ENCODE measurements at places on chromosomes 1 and 21.

GRCh38 chr1:17128361-17128760, 9.1 kb upstream of the PADI2 start:
- no peak for DNase-seq

- no peak for DNase-seq
These were observed 56.6 kb downstream of the SMYD2 start for GRCh38 chr1:214337511-214337910.

DNA sequence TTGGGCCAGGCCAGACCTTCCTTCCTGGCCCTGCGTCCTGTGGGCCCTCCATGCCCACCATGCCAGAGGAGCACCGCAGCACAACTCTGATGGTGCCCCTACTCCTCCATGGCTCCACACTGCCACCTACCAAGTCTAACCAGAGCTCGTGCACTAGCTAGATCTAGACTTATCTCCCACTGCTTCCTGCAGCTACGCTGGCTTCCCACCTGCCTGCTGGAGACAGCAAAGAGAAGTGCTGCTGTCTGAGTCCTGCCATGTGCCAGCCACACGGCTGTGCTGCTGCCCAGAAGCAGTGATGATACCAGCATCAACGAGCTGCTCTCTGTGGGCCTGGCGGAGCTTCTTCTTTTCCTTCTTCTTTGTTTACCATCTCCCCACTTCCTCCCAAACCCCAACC, 4.5 kb downstream of the GUCA2B start:
- DNase-seq, result no peak

DNA sequence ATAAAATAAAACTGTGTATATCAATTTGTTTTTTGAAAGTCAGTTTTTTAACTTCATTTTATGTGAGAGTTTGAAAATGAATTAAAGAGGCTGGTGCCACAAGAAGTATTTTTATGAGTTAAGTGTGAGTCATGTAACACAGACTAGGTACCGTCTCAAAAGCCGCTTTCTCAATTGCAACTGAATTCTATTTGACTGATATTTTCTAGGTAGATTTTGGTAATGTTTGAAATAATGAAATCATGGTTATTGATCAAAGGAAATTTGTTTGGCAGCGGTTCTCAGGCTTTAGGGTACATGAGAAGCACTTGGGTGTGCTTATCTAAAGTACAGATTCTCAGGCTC, 4.6 kb downstream of the SNX27 start:
- DNase-seq, result no peak

DNA sequence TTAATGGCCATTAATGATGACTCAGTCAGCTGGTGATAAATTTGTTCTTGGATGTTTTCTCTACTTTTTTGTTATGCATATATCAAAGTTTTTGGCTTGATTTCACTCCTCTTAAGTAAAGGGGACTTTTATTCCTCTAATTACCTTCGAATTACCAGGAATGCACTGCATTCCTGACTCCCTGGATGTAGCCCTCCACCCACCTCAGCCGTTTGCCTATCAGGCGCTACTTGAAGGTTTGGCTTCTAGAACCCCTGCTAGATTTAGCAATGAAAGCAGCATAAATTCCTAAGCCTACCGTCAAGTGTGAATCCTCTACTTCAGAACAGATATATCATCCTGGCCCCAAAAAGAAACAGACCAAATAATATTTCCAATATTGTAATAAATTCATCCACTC, 387.8 kb upstream of the ADGRL2 start:
- no peak for DNase-seq

GRCh38 chr1:226329237-226329636, 20.3 kb upstream of the LIN9 start:
- DNase-seq, result no peak

GRCh38 chr1:35637401-35637809, 3.9 kb downstream of the PSMB2 start:
- DNase-seq, result no peak

GRCh38 chr1:3685222-3685621, 32.9 kb downstream of the TP73 start:
- DNase-seq, result no peak

- no peak for DNase-seq
These were observed 174.4 kb downstream of the GRIK3 start for GRCh38 chr1:36859926-36860325.

DNA sequence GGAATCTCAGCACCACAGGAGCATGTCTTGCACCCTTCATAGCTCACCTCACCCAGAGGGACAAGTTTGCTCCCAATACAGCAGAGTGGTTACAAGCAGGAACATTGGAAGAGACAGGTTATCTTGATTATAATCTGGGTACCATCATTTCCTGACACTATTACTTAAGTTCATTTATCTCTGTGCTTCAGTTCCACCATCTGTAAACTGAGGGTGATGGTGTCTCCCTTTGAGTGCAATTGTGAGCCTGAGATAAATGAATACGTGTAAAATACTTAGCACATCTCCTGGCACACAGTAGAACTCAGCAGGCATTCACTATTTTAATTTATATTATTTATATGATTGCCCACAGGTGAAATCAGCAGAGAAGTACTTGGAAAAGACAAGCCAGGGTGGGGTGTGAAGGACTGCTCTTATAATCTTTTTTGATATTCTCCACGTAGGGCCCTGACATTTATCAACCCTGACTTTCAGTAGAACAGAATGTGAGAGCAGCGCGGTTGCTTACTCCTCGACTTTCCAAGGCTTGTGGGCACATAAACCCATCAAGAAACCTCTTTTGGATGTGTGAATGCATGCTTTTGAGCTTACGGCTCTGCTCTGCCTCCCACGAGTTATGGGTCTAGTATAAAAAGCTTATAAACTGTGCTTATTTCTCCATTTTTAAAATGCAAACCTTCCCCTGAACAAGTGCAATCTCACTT, 34.9 kb downstream of the DUSP10 start:
- DNase-seq, result no peak

DNA sequence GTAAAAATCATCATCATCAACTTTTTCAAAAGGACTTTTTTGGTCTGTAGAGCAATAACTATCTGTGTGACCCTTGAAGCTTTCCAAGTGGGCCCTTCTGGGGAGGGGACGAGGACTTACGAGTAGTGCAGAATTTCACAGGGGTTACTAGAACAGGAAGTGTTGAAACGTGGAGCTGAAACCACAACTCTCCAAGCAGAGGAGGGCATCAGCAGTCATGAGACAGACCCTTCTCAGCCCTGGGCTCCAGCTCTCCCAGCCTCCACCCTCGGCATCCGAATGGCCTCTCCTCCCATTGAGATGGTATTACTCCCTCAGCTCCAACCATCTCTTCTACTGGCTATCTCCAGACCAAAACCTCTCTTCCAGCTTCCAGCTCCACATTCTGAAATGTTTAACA, 3.6 kb downstream of the FAM89A start:
- no peak for DNase-seq

GRCh38 chr1:205669341-205670149, 10.8 kb downstream of the SLC45A3 start:
- no peak for DNase-seq

DNA sequence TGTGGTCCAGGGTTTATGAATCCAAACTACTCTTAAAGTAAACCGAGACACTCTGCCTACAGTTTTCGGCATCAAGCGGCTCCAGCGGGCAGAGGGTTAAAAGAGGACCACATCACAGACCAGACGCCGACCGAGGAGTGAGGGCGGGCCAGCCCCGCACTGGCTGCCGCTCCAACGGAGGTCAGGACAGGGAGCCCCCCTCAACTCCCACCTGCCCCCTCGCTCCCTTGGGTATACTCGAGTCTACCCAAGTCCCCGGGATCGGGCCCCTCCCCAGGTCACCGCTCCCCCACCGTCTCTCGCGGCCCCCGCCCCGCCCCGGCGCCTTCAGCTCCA, 312 bp downstream of the ARNT start:
- no peak for DNase-seq

DNA sequence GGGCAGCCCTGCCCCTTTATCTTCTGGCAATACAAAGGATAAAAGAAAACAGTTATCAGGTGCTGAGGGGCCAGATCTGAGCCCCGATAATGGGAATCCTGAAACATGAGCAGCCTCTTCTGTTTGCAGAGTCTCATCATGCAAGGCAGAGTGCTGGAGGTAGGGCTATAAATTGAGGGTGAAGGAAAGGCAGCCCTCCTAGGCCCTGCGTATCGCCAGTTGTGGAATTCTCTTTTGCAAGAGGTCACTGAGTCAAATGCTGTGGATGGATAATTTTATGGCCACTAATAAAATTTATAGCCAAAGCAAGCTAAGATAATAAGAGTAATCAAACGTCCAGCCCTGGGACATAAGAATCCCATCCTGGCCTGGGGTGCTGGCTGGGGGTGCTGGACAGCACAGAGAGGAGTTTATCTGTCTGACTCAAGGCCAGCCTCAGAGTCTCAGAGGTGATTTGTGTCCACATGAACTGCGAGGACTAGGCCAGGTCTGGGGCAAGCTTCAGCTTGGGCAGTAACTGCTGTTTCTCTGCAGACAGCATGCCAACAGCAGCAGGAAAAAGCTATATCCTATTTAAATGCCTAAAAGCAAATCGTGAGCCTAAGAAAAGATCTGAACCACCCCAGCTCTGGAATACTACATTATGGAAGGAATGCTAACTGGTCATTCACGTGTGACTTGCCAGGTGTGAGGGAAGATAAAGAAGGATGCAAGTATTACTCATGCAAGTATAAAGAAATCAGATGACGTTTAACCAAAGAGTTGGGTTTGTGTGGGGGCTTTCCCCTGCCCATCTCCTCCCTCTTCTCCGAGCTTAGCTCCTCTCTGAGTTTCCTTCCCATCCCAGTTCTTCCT, 254.8 kb downstream of the KIF26B start:
- no peak for DNase-seq

GRCh38 chr1:3910049-3910731, 10.1 kb upstream of the C1orf174 start:
- DNase-seq, result peak; percentile 12

- DNase-seq, result no peak
These were observed 187.9 kb downstream of the PTPRU start for GRCh38 chr1:29424266-29424665.

- no peak for DNase-seq
These were observed 12.5 kb downstream of the C1orf21 start for GRCh38 chr1:184399192-184399847.

GRCh38 chr1:203686091-203686632, 59.5 kb downstream of the ATP2B4 start:
- DNase-seq, result no peak
